ENCODE measurements at places on chromosomes 6 and 20.
A peak's percentile ranks its signal among the peaks of the same experiment; 100 is the strongest.

- DNase-seq: no peak
Measured at GRCh38 chr6:11744753-11745152, 33.9 kb downstream of the ADTRP start.

DNA sequence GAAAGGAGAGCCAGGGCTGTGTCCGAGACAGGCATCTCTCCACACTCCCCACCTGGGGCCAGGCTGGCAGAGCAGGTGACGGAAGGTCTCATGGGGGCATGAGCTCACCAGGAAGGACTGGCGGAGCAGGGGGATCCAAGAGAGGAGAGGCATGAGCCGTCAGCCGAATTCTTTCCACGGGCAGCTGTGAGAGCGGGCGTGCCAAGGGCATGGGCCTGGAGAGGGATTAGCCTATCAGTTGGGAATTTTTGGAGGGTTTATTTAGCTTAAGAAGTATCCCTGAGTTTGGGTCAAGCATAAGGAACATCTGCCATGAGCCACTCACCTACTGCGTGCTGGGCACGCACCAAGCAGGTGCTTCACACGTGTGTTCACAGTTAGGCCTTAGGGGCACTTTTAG lies 60.2 kb upstream of the ZNFX1 start:
- no peak for DNase-seq

- no peak for DNase-seq
Measured at GRCh38 chr6:11202513-11203305, 29.8 kb downstream of the NEDD9 start.

- DNase-seq: peak; percentile 7
Measured at GRCh38 chr20:13430346-13431002, 208.3 kb downstream of the TASP1 start.

GRCh38 chr6:161393839-161394364 lies 120.0 kb upstream of the AGPAT4 start:
- peak; percentile 42 for DNase-seq

DNA sequence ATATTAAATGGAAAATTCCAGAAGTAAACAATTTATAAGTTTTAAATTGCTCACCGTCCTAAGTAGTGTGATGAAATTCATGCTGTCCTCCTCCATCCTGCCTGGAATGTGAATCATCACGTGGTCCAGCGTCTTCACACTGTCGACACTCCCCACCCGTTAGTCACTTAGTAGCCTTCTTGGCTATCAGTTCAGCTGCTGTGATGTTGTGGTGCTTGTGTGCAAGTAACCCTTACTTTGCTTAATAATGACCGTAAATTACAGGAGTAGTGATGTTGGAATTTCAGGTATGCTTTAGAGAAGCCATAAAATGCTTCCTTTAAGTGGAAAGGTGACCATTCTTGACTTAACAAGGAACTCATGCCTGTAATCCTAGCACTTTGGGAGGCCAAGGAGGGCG lies 25.2 kb downstream of the RIOK1 start:
- DNase-seq: no peak

- DNase-seq: no peak
Measured at GRCh38 chr6:2396846-2397630, 151.6 kb upstream of the GMDS start.

- DNase-seq: no peak
Measured at GRCh38 chr20:45485388-45485787, 15.8 kb downstream of the WFDC2 start.

GRCh38 chr6:129929433-129929832 lies 68.3 kb upstream of the TMEM244 start:
- DNase-seq: no peak

DNA sequence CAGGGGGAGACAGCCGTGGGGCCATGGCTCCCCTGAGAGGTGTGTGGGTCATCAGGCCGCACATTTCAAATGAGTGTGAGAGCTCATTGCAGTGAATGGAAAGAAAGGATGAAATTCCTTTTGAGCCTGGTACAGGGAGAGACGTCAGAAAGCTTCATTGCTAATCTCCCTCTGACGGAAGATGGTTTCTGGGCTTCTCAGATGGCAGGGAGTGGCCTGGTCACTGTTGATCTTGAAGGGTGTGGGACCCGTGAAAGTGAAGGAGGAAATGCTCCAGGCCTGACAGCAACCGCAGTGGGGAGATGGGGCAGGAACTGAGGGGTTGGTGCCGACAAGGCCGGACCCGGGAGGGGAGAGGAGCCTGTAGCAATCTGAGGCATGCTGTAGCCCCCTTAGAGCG lies 127.4 kb downstream of the MYLK4 start:
- no peak for DNase-seq

- no peak for DNase-seq
Measured at GRCh38 chr6:14016935-14017625, 92.3 kb downstream of the RNF182 start.

- no peak for DNase-seq
Measured at GRCh38 chr20:56362833-56363413, 4.1 kb downstream of the FAM210B start.

DNA sequence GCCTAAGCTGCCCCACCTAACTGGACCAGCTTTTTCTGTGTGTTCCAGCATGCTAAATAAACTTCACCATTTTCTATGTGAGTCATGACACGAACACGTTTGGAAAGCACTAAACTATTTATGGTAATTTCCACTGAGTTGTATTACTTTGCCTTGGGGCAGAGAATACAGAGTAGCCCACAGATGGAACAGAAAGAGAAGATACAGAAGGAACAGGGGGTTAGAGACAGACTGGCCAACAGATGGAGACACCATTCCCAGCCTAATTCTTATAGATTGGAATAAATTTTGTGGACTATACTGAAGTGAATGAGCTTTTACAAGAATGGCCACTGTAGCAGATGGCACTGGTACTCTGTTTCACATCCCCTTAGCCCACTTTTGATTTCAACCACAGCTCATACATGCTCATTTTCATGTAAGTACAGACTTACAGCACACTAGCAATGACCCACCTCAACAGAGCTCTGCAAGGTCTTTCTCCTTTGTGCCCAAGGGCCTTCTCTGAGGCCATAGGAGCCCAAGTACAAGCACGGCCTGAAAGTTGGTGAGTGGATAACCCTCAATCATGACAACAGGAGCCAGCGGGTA lies 13.1 kb upstream of the NT5DC1 start:
- no peak for DNase-seq

GRCh38 chr6:16129623-16130401 lies 926 bp downstream of the MYLIP start:
- DNase-seq: no peak

DNA sequence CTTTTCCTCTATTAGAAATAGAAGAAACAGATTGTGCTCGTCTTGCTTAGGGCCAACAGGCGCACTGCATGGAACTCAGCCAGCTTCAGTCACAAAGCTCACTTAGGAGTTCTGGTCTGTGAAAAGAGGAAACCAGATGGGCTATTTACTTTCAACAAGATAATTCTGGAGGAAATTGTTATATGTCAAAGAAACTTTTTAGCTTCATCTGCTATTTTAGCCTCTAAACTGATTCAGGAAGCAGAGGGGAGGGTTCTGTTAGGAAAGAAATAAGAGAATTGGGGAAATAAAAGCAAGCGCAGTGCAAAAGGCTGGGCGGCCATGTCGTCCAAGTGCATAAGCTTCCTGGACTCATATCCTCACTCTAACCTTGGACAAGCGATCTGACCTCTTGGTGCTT lies 21.3 kb downstream of the PRKN start:
- no peak for DNase-seq

DNA sequence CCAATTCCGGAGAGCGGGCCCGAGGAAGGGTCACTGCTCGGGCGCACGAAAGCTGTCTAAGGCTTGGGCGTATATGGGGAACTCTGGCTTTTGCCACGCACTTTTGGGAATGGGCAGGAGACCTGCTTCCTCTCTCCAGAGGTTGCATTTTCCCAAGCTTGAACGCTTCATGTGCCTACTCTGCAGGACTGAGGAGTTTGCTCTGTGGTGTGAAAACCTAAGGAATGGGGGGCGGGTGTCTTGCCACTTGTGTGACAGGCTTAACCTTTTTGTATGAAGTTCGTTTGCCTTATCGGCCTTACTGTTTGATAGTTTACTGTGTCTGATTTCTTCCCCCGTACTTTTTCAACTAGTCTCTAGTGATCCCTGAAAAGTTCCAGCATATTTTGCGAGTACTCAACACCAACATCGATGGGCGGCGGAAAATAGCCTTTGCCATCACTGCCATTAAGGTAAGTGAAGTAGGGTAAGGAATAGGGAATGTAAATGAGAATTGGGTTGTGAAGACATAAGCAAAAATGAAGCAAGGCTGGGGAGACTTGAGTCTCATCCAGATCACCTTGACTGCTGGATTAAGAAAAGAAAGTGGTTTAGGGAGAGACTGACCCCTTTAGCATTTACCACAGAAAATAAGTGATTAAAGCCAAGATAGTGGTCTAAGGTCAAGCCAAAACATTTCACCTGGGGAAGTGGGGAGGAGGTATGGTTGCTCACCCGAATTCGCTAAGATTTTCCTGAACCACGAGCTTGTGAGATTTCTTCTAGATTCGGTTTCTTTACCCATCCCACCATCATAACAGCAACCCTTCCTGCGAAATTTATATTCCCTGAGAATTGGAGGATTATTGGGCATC lies 627 bp downstream of the RPS18 start:
- DNase-seq: no peak

DNA sequence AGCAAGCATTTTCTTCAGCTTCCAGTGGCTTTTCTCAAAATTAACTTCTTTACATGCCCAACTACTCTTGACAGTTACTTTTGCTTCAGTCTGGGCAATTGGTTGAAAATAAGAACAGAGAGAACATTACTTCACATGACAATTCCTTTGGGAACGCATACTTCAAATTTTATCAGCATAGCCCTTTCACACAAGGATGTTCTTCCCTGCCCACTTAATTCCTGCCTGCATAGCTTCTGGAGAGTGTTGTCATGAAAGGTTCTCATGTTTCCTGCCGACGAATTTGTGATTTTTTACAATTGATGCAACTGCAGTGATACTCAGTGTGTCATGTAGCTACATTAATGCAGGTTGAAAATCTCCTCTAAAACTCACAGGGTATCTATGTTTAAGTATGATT lies 22.0 kb upstream of the SNRNP48 start:
- no peak for DNase-seq

DNA sequence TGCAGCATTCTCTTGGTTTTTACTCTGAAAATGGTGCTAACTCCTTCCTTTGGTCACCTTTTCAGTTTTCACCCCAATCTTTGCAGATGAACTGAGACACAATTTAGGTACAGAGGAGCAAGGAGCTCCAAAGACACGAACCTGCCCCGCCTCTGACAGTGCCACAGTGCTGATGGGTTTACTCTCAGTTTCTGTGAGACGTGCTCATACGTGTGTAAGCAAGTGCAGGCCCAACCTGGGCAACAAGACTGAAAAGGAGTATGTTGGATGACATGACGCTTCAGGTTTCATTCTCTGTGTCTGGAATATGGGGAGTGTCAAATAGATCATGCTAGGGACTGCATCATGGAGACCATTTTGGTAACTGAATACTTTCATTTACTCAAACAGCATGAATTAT lies 334.3 kb upstream of the QKI start:
- no peak for DNase-seq
